ENCODE measurements at places on chromosomes 6 and 20.
A peak's percentile ranks its signal among the peaks of the same experiment; 100 is the strongest.

- no peak for DNase-seq
Measured at GRCh38 chr20:32555584-32555983, 29.5 kb downstream of the NOL4L start.

DNA sequence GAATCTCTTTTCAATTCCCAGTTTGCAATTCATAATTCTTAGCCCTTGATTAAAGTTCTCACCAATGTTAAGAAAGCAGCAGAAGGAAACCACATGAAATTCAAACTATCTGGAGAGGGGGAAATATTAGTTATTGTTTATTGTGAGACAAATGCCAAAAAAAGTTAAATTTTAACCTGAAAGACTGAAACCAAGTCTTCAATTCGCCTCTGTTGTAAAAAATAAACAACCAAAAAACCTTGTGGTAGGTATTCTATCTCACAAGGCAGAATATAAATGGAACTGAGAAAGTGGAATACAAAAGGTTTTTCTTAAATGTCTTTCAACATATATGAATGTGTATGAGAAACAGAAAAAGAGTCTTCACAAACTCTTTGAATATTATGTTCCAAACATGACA is 24.8 kb downstream of the TMX4 start:
- no peak for DNase-seq

DNA sequence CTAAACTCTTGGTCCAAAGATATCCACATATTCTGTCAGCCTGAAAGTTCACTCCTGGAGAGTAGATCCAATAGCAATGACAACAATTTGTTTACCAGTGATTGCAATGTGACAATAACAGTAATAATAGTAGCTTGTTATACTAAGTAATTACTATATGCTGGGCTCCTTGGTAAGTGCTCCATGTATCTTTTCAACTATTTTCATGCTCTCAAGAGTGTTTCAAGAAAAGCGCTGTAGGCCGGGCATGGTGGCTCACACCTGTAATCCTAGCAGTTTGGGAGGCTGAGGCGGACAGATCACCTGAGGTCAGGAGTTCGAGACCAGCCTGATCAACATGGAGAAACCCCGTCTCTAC is 15.4 kb downstream of the BCL2L1 start:
- no peak for DNase-seq

DNA sequence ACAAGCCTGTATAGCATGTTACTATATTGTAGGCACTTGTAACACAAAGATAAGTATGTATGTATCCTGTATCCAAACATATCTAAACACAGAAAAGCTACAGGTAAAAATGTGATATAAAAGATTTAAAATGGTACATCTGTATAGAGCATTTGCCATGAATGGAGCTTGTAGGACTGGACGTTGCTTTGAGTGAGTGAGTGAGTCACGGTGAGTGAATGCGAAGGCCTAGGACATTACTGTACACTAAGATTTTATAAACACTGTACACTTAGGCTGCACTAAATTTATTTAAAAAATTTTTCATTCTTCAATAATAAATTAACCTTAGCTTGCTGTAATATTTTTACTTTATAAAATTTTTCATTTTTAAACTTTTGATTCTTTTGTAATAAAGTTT is 136.9 kb downstream of the NKAIN2 start:
- DNase-seq: peak; percentile 27

- DNase-seq: no peak
Measured at GRCh38 chr6:63672582-63673129, 37.1 kb downstream of the PHF3 start.

DNA sequence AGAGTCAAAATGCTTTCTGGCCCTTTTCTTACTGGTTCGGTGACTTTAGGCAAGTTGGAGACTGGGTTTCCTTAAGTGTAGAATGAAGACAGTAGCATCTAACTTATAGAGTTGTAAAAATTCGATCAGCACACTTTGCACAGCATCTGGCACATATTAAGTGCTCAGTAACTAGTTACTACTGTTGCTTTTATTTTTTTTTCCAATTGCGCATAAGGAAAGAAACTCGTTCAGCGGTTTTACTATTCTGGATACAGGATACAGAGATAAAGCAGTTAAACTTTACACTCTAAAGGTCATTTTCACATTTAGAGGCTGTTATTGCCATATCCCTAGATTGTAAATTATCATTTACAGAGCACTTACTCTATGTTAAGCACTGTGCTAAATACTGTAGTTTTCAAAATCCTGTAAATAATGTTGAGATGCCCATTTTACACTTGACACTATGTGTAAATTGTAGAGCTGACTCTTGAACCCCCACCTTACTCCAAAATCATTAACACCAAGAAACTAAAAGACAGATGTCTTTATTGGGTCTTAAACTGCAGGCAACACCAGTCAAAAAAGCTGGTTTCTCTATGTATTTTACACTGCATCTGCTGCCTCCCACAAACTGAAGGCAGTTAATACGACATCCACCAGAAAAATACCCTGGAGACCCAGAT is 886 bp downstream of the ROMO1 start:
- no peak for DNase-seq

- DNase-seq: no peak
Measured at GRCh38 chr6:21355638-21356037, 237.9 kb upstream of the SOX4 start.

- DNase-seq: no peak
Measured at GRCh38 chr6:110233770-110234374, 53.6 kb downstream of the CDC40 start.

DNA sequence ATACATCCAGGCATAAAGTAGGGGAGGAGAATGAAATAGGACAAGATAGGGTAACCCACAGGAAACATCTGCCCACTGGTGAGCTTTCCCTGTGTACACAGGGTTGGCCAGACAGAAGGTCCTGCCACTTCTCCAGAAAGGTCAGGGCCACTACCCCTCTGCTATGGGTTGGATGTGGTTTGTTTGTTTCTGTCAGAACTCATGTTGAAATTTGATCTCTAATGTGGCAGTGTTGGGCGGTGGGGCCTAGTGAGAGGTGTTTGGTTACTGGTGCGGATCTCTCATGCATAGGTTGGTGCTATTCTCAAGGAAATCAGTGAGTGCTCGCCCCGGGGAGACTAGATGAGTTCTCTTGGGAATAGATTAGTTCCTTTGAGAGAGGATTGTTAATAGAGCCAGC is 15.6 kb upstream of the MAS1 start:
- no peak for DNase-seq

- peak; percentile 66 for DNase-seq
Measured at GRCh38 chr20:51019656-51020592, 3.0 kb downstream of the KCNG1 start.

- DNase-seq: no peak
Measured at GRCh38 chr20:24657196-24657595, 187.8 kb downstream of the SYNDIG1 start.

- DNase-seq: no peak
Measured at GRCh38 chr6:68040312-68040778, 594.7 kb upstream of the ADGRB3 start.

DNA sequence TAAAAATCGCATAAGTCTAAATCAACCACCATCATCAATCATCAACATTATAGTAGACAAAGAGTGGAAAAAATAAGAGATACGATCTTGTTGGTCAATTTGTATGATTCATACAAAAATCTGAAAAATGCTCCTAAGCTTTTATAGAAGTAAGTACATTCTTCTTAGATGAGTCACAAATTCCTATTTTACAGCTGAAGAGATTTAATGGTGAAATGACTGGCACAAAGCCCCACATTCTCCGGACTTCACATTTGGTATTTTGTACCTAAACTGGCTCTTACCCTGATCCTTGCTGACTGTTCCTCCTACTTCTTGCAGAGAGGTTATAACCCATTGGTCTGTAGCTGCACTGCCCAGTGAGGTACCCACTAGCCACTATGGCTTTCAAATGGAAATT is 29.9 kb upstream of the PREP start:
- peak; percentile 65 for DNase-seq

- DNase-seq: no peak
Measured at GRCh38 chr6:20705741-20706140, 171.5 kb downstream of the CDKAL1 start.

- no peak for DNase-seq
Measured at GRCh38 chr20:8718279-8718678, 350.6 kb upstream of the PLCB4 start.

DNA sequence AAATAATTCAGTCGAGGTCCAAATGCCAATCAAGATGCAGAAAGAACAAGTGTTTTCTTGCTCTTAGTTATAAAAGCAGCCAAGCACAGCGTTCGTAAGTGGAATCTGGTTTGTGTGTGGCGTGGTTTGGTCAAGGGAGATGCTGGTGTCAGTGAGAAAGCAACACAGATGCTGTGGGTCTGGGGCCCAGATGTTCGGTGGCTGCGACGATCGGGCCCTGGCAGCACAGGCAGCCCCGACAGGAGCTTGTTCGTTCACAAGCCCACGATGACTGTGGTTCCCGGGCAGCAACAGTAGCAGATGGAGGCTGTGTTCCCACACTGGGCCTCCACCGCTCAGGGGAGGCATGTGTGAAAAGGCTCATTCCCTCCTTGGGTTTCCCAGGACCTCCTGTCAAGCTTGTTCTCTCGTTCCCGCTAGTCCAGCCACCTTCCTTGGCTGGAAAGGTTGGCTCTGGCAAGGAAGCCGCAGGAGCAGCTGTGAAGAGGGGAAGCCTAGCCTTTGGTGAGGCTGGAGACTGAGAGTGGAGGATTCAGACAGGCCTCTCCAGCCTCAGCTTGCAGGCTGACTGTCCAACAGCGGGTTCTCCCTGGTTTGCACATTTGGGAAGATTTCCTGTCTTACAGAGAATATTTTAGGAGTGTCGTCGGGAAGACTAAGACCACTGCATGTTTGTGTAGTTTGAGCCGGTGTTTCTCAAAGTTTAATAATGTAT is 304.7 kb downstream of the QKI start:
- DNase-seq: no peak

DNA sequence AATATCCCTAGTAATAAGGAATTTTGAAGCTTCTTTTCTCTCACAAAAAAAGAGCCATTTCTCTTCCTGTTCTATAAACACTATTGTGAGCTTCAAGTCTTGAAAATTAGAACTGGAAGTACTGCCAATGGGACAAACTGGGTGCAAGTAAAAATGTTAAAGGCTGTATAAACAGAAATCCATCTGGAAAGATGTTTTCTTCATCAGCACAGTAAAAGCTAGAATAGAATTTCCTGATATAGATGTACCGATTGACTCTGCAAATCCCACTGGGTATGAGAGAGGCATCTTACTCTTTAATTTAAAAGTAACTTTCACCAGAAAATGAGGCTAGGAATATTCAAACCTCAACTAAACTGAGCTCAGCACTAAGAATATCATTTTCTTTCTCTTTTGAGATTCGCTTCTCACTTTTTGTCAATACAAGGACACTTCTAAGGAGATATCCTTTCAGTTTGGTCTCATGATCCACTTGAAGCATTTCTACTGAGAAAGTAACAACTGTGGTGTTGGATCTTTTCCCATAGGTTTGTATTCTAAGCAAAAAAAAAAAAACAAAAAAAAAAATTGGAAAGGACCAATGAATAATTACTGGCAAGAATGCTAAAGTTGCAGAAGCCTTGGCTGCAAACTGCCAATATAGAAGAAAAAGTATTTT is 169.0 kb upstream of the PRDM1 start:
- DNase-seq: no peak

DNA sequence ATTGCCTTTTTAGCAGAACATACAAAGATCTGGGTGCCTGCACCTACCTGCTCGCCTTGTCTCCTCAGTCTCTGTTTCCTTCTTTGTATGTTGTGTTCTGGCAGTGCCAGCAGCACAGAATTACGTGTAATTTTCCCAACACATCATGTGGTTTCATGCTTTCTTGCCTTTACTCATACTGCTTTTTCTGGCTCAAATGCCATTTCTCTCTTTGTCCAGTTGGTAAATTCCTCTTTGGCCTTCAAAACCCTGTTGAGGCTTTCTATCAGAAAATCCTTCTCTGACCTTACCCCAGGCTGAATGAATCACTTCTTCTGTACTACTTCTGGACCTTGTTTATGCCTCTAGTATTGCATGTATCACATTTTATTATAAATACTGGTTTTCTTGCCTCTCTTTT is 31.8 kb downstream of the L3MBTL3 start:
- DNase-seq: no peak

GRCh38 chr6:123616942-123617341 is 19.8 kb downstream of the TRDN start:
- no peak for DNase-seq

DNA sequence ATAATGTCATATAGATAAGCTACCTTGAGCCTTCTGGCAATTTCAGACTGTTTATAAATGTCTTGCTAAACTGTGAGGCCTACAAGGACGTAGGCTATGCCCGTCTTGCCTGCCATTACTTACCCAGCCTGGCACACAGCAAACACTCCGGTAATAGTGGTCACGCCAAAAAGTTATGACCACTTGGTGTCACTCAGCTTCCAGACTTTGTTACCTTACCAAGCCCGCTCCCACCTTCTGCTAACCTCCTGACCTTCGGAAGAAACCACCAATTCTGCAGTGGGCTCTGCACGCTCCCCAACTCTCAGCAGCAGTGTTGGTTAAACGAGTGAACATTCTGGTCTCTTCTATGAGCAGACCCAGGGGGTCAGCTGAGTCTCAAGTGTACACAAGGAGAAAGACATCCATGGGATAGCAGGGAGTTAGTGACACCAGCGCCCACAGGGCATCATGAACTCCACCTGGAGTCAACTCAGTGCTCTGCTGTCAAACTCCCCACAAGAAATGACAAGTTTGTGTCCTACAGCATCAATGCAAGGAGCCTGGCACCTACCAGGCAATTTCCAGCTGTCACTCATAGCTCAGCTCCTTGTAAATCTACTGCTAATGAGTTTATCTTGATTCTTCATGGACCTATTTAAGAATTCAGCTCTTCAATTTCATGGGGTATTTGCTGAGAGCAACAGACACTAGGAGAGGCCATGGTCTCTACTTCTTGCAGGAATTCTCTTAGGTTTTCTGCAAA is 119.9 kb downstream of the TTLL2 start:
- DNase-seq: no peak

- DNase-seq: peak; percentile 59
Measured at GRCh38 chr6:140494321-140495108, 1120.1 kb upstream of the CITED2 start.

DNA sequence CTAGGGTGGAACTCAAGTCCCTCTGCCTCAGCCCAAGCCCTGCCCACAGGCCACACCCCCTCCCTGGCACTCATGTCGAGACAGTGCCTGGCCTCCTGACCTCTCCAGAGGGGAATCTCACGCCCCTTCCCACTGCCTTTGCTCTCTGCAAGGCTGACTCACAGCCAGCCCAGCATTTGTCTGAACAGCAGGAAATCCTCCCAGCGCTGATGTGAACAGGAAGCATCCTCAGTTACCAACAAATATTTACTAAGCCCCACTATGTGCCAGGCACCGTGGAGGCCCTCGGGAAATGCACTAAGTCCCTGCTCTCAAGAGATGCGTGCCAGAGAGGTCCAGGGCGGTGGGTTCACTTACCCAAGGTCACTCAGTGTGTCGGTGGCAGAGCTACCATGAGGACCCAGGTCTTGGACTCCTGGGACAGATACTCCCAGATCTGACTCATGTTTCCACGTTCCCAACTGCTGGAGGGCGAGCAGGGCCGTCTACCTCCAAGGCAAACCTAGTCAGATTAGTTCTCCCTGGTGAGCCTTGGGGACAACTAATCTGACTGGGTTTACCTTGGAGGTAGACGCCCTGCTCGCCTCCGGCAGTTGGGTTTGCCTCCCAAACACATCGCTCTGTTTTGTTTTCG is 7.8 kb downstream of the ADA start:
- peak; percentile 88 for DNase-seq

GRCh38 chr6:89974834-89975233 is 80.6 kb downstream of the GJA10 start:
- DNase-seq: no peak
